ENCODE measurements at places on chromosomes 11 and 22.

DNA sequence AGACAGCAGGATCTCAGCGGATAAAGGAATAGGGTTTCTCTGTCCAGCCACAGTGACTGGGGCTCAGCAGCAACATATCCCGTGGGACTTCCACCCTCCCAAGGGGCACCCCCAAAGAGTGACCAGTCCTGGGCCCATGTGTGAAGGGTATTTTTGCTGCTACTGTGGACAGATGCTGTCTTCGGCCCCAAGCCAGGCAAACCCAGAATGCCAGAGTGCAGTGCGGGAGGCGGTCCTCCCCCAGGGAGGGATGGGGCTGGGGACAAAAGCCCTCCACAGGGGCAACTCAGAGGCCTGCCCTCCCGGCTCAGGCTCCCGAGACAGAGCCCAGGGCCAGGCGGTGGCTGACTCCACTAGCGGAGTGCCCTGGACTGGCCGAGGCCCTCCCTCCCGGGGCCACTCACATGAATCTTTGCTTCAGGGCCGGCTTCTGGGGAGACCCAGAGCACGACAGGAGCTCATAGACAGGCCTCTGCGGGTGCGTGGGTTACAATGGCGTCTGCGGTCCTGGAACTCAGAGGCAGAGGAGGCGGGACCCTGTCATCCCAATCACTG is 34.7 kb upstream of the WNT7B start:
- peak; percentile 9 for DNase-seq

DNA sequence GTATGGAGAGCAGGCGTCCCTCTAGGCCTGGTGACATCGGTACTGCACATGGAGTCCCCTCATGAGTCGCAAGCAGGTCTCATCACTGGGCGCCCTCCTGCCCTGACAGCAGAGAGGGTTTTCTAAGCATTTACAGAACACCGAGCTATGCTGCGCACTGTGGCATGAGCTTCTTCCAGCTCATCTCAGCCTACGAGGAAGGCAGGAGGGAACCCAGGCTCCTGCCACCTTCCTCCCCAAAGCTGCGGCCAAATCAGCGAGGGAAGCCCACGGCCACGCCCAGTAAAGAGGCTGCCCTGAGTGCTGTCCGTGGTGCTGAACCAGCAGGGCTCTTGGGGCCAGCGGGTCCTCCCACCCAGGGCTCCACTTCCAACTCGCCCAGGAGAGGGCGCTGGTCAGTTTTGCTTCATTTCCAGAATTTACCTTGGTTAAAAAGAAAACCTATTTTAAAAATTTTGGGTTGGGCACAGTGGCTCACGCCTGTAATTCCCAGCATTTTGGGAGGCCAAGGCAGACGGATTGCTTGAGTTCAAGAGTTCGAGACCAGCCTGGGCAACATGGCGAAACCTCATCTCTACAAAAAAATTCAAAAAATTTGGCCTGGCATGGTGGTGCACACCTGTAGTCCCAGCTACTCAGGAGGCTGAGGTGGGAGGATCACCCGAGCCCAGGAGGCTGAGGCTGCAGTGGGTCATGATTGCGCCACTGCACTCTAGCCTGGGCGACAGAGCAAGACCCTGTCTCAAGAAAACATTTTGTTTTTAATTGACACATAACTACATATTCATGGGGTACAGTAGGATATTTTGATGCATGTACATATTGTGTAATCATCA is 34.2 kb downstream of the PHF21B start:
- DNase-seq, result peak; percentile 98

GRCh38 chr11:69298267-69299022 is 4.5 kb downstream of the MYEOV start:
- peak; percentile 34 for DNase-seq

GRCh38 chr11:2912498-2912897 is 16.7 kb downstream of the PHLDA2 start:
- DNase-seq, result no peak

DNA sequence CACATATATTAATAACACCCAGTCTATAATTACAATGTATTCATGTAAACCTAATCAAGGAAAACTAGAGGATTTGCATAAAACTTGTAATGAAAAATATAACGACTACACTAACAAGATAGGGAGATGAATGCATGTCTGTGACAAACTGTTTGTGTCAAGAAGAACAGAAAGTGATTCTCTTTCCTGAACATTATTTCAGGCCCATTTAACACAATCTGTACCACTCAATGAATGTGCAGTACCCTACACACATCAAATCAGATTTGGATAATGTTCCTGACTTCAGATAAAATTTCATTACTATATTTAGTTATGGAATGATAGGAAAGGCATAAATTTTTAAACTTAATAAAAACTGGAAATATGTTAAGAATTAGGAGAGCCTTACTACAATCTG is 93.1 kb downstream of the CADM1 start:
- no peak for DNase-seq

DNA sequence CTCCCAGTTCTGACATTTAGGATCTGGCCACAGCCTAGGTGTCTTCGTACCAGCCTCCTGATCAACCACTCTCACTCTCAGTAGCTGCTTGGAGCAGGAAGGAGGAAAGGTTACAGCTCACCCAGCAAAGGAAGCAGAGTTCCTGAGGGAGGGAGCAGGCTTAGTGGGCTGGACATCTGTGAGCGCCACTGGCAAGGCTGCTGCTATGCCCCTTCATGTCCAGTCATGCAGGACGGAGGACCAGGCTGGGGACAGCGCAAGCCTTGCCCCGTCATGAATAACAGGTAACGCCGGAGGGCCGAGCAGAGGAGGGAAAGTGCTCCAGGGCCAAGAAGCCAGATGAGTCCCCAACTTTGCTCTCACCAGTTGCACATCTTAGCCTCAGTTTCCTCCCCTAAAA is 25.8 kb downstream of the TPST2 start:
- DNase-seq, result no peak

GRCh38 chr11:35088676-35089075 is 50.3 kb upstream of the CD44 start:
- no peak for DNase-seq

DNA sequence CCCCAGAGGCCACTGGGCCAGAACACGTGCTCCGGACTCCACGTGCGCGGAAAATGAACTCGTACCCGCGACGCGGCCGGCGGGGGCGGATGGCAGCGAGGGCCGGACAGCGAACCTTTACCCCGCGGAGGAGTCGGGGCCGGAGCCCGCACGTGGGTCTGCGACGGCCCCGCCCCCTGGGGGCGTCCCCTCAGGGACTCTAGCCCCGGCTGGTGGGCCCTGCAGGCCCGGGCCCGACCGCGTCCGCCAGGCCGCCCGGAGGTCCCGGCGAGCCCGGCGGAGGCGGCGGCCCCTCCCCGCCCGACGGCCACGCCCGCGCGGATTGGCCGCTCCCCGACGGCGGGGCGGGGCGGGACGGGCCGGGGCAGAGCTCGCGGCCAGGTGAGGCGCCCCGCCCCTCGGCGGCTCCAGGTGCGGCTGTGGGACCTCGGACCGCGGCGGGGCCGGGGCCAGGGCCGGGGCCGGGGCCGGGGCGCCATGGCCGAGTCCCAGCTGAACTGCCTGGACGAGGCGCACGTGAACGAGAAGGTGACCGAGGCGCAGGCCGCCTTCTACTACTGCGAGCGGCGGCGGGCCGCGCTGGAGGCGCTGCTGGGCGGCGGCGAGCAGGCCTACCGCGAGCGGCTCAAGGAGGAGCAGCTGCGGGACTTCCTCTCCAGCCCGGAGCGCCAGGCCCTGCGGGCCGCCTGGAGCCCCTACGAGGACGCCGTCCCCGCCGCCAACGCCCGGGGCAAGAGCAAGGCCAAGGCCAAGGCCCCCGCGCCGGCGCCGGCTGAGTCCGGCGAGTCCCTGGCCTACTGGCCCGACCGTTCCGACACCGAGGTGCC is at the start of gene FAM83F:
FAM83F (plus strand) TSS at position 389 of the 827 bp plus-strand sequence; CDS start at position 478, 89 bp downstream.
- DNase-seq, result peak; percentile 68

DNA sequence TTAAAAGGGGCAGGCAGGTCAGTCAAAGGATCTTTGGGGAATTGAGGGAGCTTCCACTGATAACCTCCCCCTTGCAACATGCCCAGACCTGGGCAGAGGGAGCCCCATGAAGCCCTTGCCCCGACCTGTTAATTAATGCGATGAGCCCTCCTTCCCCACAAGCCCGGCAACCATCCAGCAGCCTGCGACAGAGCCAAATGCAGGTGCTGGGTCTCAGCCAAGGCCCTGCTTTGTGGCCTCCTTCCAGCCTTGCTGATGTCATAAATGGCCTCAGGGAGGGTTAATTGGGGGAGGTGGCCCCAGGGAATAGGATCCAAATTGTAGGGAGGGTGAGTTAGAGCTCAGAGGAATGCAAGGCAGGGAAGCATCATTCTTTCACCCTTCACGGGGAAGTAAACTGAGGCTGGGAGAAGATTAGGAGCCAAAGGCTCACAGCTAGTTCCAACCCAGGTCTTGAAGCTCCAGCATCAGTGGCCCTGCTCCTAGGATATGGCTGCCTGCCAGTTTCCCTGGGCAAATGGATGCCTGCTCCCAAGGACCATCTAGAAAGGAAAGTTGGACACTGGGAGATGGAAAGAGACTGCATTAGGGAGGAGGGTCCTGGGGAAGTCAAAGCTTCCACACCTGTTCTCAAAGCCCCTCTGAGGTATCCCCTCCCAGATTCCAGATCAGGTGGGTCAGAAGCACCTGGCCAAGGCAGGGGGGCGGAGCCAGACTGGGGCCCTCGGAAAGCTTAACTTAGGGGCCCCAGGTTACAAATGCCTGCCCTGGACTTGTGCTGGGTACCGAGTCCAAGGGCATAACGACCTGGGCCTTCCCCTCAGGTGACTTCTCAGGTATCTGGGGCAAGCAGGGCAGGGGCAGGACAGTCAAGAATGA is 34.1 kb downstream of the LMO1 start:
- DNase-seq, result no peak

- no peak for DNase-seq
These were observed 97.4 kb upstream of the SLC6A5 start for GRCh38 chr11:20501971-20502370.

DNA sequence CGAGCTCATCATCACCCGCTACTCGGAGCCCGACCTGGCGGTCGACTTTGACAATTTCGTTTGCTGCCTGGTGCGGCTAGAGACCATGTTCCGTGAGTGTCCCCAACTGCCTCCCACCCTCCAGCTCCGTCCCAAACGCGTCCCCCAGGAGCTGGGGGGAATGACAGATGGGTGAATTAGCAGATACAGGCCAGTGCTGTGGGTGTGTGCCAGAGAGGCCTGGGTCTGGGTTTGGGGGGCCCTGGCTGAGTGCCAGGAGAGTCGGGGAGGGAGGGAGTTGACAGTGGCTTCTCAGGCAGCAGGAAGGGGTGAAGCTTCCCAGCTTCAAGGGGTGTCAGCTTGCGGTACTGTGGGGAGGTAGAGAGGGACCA is 28.6 kb downstream of the CAPN1 start:
- DNase-seq, result no peak

- no peak for DNase-seq
These were observed 83.8 kb upstream of the SOX6 start for GRCh38 chr11:16440136-16440535.

- DNase-seq, result no peak
These were observed 1.8 kb downstream of the GAS2L1 start for GRCh38 chr22:29308148-29308790.

DNA sequence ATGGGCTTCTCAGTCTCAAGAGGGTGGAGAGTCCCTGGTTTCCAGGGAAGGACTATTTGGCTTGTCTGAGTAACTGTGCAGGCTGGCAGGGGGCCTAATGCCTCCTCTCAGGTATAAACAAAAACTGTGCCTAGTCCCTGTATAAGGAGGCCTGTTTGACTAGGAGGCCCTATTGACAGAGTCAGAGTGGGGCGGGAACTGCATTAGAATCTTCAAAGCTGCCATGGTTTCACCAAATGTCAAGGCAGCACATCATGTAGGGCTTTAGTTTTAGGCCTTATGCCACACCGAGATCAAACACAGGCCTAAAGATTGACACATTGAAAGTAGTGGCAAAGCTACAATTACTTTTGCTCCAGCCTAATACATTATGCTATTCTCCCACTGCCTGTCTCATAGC is 611.5 kb upstream of the B3GAT1 start:
- no peak for DNase-seq

GRCh38 chr11:26847977-26848376 is 126.1 kb upstream of the SLC5A12 start:
- no peak for DNase-seq

All from nephron progenitor cell (in vitro differentiated cells).